ENCODE measurements at places on chromosomes 3 and 15. TPM values are rescaled to one million over a fixed set of nuclear protein-coding genes. Genes with fewer than 3 reads are reported as not detected.

DNA sequence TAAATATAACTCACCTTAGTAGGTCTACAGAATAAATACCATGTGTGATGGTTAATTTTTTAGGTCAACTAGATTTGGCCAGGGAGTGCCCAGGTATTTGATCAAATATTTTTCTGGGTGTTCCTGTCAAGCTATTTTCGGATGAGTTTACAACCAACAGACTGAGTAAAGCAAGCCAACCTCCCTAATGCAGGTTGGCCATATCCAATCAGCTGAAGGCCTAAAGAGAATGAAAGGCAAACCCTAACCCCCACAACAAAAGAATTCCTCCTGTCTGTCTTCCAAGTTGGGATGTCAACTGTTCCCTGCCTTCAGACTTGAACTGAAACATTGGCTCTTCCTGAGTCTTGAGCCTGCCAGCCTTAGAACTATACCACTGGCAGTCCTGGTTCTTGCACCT is 28.6 kb downstream of the TASOR start:
- no peak for DNase-seq
- no peak overlapping the region for H3K4me3 ChIP-seq
- no peaks in the 10 kb centered on the region for H3K27me3 ChIP-seq
- peaks cover 90% of the 10 kb centered on the region for H3K36me3 ChIP-seq
- H3K27ac ChIP-seq = no peak overlapping the region

GRCh38 chr3:10419637-10420232 is 85.7 kb downstream of the ATP2B2 start:
- no peak overlapping the region for H3K4me3 ChIP-seq
- H3K36me3 ChIP-seq = no peaks in the 10 kb centered on the region
- no peaks in the 10 kb centered on the region for H3K27me3 ChIP-seq
- peak; percentile 39 for DNase-seq
- no peak overlapping the region for H3K27ac ChIP-seq

GRCh38 chr3:9207116-9207763 is 42.2 kb downstream of the SRGAP3 start:
- H3K4me1 ChIP-seq = no peaks in the 10 kb centered on the region
- H3K4me3 ChIP-seq = no peak overlapping the region
- no peak overlapping the region for H3K27ac ChIP-seq
- no peaks in the 10 kb centered on the region for H3K36me3 ChIP-seq
- no peak for DNase-seq

GRCh38 chr3:95352471-95352870 is 1289.6 kb downstream of the NSUN3 start:
- no peak for DNase-seq
- H3K27me3 ChIP-seq = no peaks in the 10 kb centered on the region
- H3K4me3 ChIP-seq = no peak overlapping the region
- no peaks in the 10 kb centered on the region for H3K4me1 ChIP-seq

DNA sequence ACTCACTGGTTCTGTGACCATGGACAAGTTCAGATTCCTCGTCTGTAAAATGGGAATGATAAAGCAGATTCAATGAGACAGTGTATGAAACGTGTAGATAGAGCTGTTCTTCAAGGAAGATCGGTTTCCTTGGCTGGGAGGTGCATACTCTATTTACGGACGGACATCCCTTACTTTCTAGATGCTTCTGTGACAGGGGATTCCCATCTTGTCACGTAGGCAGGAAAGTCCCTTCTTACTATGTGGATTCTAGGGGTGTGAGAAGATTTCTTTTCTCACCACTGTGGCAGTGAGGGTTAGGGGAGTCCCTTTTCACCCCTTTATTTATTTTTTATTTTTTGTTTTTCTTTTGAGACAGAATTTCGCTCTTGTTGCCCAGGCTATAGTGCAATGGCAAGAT is 180.9 kb upstream of the TBL1XR1 start:
- H3K27ac ChIP-seq = no peak overlapping the region
- no peaks in the 10 kb centered on the region for H3K27me3 ChIP-seq
- no peak overlapping the region for H3K4me3 ChIP-seq
- H3K36me3 ChIP-seq = no peaks in the 10 kb centered on the region
- DNase-seq = no peak
- H3K4me1 ChIP-seq = no peaks in the 10 kb centered on the region

GRCh38 chr3:47344971-47345370 is 35.9 kb upstream of the PTPN23 start:
- H3K36me3 ChIP-seq = peaks cover 38% of the 10 kb centered on the region
- H3K4me3 ChIP-seq = no peak overlapping the region
- H3K4me1 ChIP-seq = no peaks in the 10 kb centered on the region
- no peak overlapping the region for H3K27ac ChIP-seq
- no peaks in the 10 kb centered on the region for H3K27me3 ChIP-seq

GRCh38 chr3:46719044-46719565 is 1.4 kb upstream of the PRSS50 start:
- H3K36me3 ChIP-seq = no peaks in the 10 kb centered on the region
- no peaks in the 10 kb centered on the region for H3K4me1 ChIP-seq
- DNase-seq = no peak
- H3K4me3 ChIP-seq = no peak overlapping the region
- H3K27me3 ChIP-seq = no peaks in the 10 kb centered on the region
- no peak overlapping the region for H3K27ac ChIP-seq

GRCh38 chr15:99997112-99997651 is 263.9 kb upstream of the LYSMD4 start:
- H3K27ac ChIP-seq = no peak overlapping the region
- no peaks in the 10 kb centered on the region for H3K36me3 ChIP-seq
- H3K4me1 ChIP-seq = no peaks in the 10 kb centered on the region
- no peak overlapping the region for H3K4me3 ChIP-seq
- no peak for DNase-seq

GRCh38 chr3:112117841-112118571 is 15.0 kb downstream of the GCSAM start:
- H3K27me3 ChIP-seq = no peaks in the 10 kb centered on the region
- no peak for DNase-seq
- H3K4me3 ChIP-seq = no peak overlapping the region
- H3K27ac ChIP-seq = no peak overlapping the region
- H3K4me1 ChIP-seq = peaks cover 3% of the 10 kb centered on the region
- H3K36me3 ChIP-seq = peaks cover 4% of the 10 kb centered on the region

- no peak overlapping the region for H3K4me3 ChIP-seq
- H3K27ac ChIP-seq = no peak overlapping the region
- no peak for DNase-seq
- H3K36me3 ChIP-seq = no peaks in the 10 kb centered on the region
Observed at GRCh38 chr3:128844502-128844901, 34.9 kb upstream of the ACAD9 start.

- DNase-seq = no peak
- H3K27ac ChIP-seq = no peak overlapping the region
- H3K36me3 ChIP-seq = peaks cover 11% of the 10 kb centered on the region
Observed at GRCh38 chr3:171193693-171194092, 167.2 kb upstream of the SLC2A2 start.

- no peaks in the 10 kb centered on the region for H3K4me1 ChIP-seq
- no peak overlapping the region for H3K4me3 ChIP-seq
- H3K36me3 ChIP-seq = peaks cover 58% of the 10 kb centered on the region
- no peak overlapping the region for H3K27ac ChIP-seq
Observed at GRCh38 chr3:183664913-183665381, 29.5 kb downstream of the KLHL24 start.

The RLBP1 gene
- not detected for total RNA-seq

The RHOV gene
- total RNA-seq = not detected

The LTF gene
- total RNA-seq = not detected

The KCNH8 gene
- not detected for total RNA-seq

The SOX14 gene
- total RNA-seq = not detected

The PTH1R gene
- total RNA-seq = not detected

The TMC3 gene
- not detected for total RNA-seq
